Melanocyte of skin (primary cell): ENCODE measurements at places on chromosomes 1 and 21. TPM values are rescaled to one million over a fixed set of nuclear protein-coding genes. Genes with fewer than 3 reads are reported as not detected.

Gene TBX19
- total RNA-seq, result 1.1 and 1.4 TPM in 2 replicates

Gene ERG
- total RNA-seq, result not detected in 2 replicates

Gene KLHDC7A
- under 0.01 TPM in 1 of 2 replicates, not detected in the other for total RNA-seq

Gene LORICRIN
- total RNA-seq, result not detected in 2 replicates

Gene TSSK3
- 0.34 and 0.73 TPM in 2 replicates for total RNA-seq

Gene FAM163A
- total RNA-seq, result 1.00 TPM in 1 of 2 replicates, not detected in the other

Gene CYP4X1
- 0.31 TPM in 1 of 2 replicates, not detected in the other for total RNA-seq

Gene TESK2
- 13.1 and 18.2 TPM in 2 replicates for total RNA-seq

Gene S100A2
- 0.34 and 1.8 TPM in 2 replicates for total RNA-seq

Gene CNKSR1
- 0.34 TPM in 1 of 2 replicates, not detected in the other for total RNA-seq

Gene EPHA2
- 2.1 and 6.9 TPM in 2 replicates for total RNA-seq

Gene C1orf50
- total RNA-seq, result 2.3 and 3.7 TPM in 2 replicates

Gene NBPF6
- total RNA-seq, result 0.34 TPM in 1 of 2 replicates, not detected in the other

Gene LCE6A
- not detected in 2 replicates for total RNA-seq

Gene ADORA1
- 0.73 and 1.0 TPM in 2 replicates for total RNA-seq
